ENCODE measurements at places on chromosomes 6 and 20.
A peak's percentile ranks its signal among the peaks of the same experiment; 100 is the strongest.

- DNase-seq: no peak
Measured at GRCh38 chr6:153425536-153425935, 294.5 kb upstream of the RGS17 start.

- no peak for DNase-seq
Measured at GRCh38 chr20:17849901-17850683, 118.5 kb downstream of the SNX5 start.

- no peak for DNase-seq
Measured at GRCh38 chr20:60272790-60273189, 314.6 kb downstream of the CDH26 start.

- no peak for DNase-seq
Measured at GRCh38 chr20:19824861-19825260, 66.8 kb downstream of the RIN2 start.

GRCh38 chr6:143955971-143956370 is 52.1 kb downstream of the PLAGL1 start:
- no peak for DNase-seq

- no peak for DNase-seq
Measured at GRCh38 chr6:109024784-109025183, 69.9 kb downstream of the SESN1 start.

GRCh38 chr6:7668936-7669335 is 57.0 kb upstream of the BMP6 start:
- DNase-seq: no peak

DNA sequence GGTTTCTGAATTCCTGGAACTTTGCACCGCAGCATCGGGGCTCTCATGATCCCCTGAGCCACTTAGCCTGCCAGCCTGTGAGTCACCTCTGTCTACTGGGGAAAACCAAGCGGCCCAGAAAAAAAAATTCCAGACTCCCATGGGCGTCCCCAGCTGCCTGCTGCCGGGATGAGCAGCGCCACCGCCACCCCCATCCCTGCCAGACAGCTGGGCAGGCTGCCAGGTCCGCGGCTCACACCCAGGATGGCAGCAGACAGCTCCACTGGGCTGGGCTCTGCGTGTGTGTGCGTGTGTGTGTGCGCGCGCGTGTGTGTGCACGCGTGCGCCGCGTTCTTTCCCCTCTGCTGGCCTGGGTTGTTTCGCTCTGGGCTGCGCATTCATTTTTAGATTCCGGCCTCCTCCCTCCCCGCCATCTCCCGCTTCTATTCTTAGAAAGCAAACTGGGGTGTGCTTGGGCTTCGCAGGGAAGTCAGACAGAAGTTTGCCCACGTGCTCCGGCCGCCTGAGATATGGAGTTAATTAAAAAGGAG is 38.9 kb upstream of the PMEPA1 start:
- DNase-seq: peak; percentile 6

DNA sequence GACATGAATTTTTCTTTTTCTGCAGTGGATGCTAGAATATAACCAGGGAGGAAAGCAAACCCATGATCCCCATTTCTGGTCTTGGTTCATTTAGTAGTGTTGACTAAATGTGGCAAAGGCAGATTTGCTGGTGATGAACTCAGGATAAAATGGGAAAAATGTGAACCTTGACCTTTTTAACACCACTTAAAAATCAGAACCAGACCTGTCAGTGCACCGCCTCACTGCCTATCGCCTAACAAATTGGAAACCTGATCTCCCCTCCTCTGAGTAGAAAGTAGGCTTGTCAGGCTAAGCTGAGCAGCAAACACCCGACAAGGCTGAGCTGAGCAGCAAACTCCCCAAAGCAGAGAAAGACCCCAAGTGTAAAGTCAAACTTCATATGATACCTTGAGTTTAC is 254.8 kb downstream of the FOXC1 start:
- DNase-seq: no peak

DNA sequence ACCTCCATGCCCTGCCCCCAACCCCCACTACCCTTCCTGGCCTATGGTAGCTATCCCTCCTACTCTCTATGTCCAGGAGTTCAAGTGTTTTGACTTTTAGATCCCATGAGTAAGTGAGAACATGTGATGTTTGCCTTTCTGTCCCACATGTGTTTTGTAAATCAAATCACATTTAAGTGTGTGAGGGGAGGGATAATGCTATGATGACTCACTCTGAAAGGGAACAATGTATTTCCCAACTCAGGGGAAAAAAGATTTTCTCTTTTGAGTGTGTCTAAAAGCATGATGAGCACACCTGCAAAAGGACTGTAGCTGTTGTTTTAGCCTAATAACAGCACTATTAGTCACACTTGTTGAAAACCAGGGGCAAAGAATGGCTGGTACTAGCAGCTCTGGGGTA is 193.7 kb downstream of the GJA10 start:
- DNase-seq: no peak

DNA sequence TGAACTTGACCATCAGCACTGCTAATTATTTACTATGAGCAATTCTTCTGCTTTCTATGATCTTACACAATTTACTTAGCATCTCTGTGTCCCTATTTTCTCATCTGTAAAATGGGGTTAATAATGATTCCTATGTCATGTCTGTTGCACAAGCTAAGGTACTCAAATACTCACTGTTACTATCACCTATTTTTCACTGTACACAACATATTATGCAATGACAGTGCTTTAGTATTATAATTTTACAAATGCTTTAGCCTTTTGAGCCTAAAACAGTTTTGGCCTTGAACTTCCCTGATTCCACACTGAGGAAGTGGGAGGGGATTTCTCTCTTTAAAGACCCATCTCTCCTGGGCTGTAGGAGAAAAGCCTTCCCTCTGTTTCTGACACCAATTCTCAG is 36.9 kb upstream of the THEMIS start:
- no peak for DNase-seq

DNA sequence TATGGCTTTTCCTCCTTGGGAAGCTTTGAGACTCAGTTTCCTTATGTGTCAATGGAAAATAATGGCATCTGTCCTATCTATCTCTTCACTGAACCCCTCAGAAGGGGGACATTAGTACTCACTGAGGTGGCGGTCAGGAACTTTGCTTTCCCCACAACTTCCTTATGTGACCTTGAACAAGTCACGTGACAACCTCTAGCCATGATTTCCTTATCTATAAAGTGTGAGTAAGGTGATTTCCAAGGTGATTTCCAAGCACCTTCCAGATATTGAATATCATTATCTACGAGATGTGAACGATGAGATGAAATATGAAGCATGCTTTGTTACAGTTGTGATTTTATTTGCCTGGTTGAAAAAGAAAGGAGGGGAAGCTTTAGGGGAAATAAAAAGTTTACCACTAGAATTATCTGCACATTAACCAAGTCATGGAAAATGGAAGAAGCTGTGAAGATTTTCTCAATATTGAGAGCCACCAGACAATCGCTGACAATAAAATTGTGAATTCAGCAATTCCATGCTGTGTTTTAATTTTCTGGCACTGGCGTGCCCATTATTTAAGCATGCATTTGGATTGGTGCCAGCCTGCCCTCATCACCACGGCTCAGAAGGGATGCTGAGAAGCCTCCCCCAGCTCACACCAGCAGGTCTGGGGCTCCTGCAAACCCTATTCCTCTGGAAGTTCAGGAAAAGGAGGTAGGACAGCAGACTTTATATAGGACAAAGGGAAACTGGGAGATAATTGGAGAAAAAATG is 255.3 kb downstream of the CD83 start:
- DNase-seq: no peak

DNA sequence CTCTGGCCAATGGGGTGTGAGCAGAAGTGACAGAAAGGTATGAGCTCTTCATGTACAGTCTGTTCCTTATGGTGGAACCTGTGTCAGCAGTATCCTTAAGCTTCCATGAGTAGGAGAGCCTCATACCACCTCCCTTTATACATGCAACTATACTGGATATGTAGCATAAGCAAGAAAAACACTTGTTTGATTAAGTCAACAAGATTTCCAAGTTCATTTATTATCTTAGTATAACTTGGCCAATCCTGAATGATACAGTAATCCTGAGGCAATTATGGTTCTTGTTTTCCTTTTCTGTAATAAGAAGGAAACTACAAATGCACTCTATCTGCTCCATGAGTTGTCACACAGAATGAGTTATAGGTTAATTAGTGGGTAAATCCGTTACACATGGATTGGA is 409.6 kb upstream of the ID4 start:
- DNase-seq: no peak

DNA sequence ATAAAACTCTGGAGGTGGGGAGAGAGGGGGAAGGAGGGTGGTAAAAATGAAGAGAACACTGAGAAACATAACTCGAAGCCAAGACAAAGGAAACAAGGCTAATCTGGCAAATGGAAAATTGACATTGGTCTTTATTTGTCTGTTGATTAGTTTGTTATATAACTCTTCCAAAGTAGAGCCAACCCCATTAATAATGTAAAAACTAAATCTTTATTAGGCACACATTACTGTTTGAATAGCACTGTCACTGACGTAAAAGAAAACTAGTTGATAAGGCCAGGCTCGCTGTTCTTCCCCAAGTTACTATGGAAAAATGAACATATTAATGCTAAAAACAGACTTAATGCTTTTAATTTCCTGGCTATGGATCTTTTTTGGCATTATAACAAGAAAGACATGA is 110.0 kb downstream of the MAP3K5 start:
- DNase-seq: no peak

DNA sequence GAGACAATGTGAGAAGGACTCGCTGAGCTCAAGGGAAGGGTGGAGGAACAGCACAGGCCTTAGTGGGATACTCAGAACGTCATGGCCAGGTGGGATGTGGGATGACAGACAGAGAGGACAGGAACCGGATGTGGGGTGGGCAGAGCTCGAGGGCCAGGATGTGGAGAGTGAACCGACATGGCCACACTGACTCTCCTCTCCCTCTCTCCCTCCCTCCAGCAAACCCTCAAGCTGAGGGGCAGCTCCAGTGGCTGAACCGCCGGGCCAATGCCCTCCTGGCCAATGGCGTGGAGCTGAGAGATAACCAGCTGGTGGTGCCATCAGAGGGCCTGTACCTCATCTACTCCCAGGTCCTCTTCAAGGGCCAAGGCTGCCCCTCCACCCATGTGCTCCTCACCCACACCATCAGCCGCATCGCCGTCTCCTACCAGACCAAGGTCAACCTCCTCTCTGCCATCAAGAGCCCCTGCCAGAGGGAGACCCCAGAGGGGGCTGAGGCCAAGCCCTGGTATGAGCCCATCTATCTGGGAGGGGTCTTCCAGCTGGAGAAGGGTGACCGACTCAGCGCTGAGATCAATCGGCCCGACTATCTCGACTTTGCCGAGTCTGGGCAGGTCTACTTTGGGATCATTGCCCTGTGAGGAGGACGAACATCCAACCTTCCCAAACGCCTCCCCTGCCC is 1.7 kb downstream of the TNF start:
- DNase-seq: peak; percentile 59

DNA sequence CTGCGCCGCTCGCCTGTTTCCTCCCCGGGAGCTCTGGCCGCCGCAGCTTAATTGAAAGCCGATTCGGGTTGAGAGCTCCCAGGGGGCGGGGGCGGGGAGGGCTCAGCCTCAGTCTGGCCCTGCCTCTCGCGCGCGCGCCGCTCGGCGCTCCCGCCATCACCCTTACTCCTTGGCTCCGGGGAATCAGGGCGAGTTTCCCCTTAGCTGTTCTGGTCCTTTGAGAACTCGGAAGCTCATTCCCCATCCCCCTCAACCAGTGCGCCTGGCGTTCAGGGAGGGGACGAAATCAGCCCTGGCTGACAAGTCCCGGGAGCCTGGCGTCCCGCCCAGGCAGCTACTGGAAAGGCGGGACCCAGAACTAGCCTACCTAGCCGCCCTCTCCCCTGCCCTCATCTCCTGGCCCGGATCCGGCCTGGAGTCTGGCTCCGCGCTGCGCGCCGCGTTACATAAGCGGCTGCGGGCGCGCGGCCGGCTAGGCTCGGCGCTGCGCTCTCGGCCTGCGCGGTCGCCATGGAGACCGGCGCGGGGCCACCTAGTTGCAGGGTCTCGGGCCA is 2.8 kb downstream of the SLC12A5 start:
- no peak for DNase-seq

- no peak for DNase-seq
Measured at GRCh38 chr6:26493258-26493657, 6.8 kb upstream of the BTN1A1 start.

DNA sequence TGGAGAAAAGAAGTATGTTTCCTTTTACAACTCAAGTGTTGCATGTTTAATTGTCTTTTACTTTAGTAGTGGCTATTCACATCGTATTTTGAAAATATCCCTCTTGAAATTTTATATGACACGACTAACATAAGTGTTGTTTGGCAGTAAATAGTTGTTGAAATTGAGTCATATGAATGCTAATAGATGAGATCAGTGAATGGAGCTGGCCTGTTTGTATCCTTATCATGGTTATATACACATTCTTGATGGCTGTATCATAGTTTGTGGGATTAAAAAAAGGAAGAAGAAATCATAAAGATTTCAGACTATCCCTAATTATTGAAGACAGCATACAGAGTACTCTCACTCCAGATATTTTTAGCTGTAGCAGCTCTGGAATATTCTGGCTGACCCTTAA is 8.2 kb upstream of the RAE1 start:
- DNase-seq: no peak

- DNase-seq: no peak
Measured at GRCh38 chr20:63697868-63698545, 1.6 kb downstream of the TNFRSF6B start.

DNA sequence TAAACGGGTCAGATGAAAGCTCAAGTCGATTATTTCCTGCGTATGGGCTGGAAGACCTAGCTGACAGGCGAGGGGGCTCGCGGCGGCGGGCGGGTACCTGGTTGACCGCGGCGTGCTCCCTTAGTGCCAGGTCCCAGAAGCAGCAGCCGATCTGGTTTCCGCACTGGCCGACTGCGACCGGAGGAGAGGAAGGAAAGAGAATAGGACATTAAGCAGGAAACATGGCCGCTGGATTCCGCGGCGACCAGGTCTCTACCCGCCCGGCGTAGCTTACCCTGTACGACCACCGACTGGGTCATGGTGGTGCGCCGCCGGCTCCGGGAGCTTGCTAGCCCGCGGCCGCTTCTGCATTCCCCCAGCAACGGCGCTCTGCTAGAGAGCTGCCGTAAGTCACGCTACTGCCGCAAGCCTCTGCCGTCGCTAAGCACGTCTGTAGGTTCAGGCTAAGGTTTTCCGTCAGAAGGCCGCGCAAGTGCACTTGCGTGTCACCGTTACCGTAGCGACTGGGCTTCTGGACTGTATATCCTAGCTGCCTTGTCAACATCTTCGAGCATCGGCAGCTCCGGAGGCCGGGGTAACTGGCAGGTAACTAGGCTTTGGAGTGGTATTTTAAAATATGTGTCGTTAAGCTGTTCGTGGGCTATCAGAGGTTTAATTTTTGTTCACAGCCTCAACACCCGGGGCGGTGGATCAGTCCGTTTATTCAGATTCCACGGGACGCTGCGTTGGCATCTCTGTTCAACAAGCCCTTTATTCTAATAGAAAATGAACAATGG is at the start of the genes FAM229B and TUBE1:
TSS of gene FAM229B (plus strand) at position 456 of the 776 bp plus-strand sequence. CDS start 11,693 bp downstream, outside the sequence.
TSS of gene TUBE1 (minus strand) at position 347 of the 776 bp plus-strand sequence. CDS start at position 299, 48 bp downstream.
- DNase-seq: peak; percentile 86

GRCh38 chr6:98525860-98526259 is 308.5 kb upstream of the POU3F2 start:
- no peak for DNase-seq

DNA sequence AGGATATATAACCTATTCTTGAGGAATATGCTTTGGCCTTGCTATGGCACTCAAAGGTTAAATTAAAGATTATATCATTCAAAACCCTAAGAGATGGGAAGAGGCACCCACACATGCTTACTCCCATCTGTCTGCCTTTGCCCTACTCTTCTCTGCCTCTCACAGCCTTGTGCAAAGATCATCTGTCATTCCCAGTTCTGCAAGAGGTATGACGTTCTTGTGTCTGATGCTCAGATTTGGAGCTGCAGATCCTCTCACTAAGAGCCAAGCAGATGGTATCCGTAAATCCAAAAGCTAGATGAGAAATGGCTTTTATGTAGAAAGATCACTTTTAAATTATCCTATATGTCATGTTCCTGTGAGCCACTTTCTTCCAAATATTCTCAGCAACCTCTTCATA is 112.0 kb downstream of the GPR63 start:
- no peak for DNase-seq
